ENCODE measurements at places on chromosomes 7 and 10.

DNA sequence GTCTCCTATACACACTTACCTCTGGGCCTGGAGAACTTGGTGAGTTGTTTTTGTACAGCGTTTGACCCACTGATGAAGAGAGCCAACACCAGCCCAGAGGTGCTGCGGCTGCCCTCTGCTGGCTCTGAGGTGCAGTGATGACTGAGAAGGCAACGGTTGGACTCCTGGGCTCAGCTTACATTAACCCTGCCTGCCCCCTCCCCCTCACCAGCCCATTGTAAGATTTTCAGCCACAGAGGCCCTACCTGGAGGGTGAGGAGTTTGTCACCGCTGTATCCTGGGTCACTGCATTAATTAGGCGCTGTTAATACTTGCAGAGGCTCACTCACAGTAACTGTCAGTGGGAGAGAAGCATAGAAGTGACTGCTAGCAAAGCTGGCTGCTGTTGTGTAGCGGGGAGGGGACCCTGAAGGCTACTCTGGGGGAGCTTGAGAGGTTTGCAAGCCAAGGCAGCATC is 19.0 kb upstream of the ANKRD2 start:
- DNase-seq: no peak

DNA sequence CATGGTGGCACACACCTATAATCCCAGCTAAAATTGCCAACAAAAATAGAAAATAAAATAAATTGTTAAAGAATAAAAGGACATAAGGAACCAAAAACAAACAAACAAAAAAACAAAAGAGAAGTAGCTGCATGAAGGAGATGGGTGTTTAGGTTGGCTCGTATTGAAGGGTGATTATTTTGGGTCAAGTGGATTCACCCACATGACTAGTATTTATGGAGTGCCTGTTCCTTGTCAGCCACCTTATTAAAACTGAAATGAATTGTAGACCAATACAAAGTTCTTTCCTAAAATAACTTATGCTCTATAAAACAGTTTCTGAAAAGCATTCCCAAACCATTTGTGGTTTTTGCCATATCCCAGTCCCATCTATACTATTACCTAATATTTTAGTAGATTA is 138.7 kb downstream of the BTAF1 start:
- DNase-seq: no peak

GRCh38 chr10:123202506-123202905 is 48.3 kb downstream of the BUB3 start:
- DNase-seq: no peak

DNA sequence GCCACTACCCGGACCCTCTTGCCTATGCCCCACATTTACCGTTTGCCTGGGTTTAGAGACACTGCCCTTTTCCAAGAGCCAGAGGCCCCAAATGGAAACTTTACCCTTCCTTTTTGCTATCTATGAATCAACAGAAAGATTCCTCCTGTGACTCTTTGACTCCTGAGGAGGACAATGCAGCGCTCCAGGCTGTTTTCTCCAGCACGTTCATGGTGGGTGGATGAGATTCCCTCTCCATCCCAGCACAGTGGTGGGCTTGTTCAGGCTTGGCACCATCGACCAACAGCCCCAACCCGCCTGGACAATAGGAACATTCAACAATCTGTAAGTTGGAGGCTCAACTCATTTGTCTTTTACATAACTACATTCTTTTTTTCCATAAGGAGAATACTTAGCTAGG is 55.9 kb downstream of the DLD start:
- DNase-seq: no peak
